ENCODE measurements at places on chromosomes 5 and 9. TPM values are rescaled to one million over a fixed set of nuclear protein-coding genes. Genes with fewer than 3 reads are reported as not detected.

- DNase-seq, result no peak
Observed at GRCh38 chr9:98356326-98356725, 100.9 kb upstream of the TBC1D2 start.

- DNase-seq, result no peak
Observed at GRCh38 chr9:137128862-137129455, 10.0 kb upstream of the GRIN1 start.

Gene SMIM27
- 8.9 TPM for total RNA-seq

GRCh38 chr5:156936972-156937371, 26.1 kb downstream of the TIMD4 start:
- DNase-seq, result no peak

Gene HCN1
- total RNA-seq, result not detected

- no peak for DNase-seq
Observed at GRCh38 chr5:68392617-68393016, 177.1 kb downstream of the PIK3R1 start.

- DNase-seq, result no peak
Observed at GRCh38 chr5:123813937-123814624, 302.1 kb downstream of the CSNK1G3 start.

DNA sequence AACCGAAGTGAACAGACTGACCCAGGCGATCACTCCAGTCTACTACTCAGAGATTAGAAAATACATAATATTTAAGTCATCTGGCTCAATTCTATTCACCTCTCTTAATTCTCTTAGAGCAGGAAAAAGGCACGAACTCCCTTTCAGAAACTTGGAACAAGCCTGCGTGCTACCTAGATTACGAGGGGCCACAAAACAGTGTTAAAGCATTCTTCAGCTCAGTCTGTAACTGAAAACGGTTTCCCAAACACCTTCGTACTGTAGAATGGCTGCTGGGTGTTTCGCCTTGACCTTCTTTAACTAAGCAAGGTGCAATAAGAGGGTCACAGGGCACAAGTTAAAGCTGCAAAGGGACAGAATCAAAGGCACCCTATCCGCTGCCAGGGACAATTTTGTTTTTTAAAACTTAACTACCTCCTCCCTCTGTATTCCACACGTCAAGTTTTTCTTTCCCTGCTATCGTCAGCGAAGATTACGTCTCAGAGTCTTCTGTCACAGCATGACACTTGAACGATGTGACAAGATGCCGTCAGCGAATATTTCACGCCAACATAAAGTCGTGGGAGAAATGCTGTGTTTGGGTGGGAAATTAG, 687 bp downstream of the LYSMD3 start:
- peak; percentile 58 for DNase-seq

- DNase-seq, result no peak
Observed at GRCh38 chr5:141493500-141494422, 4.9 kb downstream of the PCDHGC5 start.

DNA sequence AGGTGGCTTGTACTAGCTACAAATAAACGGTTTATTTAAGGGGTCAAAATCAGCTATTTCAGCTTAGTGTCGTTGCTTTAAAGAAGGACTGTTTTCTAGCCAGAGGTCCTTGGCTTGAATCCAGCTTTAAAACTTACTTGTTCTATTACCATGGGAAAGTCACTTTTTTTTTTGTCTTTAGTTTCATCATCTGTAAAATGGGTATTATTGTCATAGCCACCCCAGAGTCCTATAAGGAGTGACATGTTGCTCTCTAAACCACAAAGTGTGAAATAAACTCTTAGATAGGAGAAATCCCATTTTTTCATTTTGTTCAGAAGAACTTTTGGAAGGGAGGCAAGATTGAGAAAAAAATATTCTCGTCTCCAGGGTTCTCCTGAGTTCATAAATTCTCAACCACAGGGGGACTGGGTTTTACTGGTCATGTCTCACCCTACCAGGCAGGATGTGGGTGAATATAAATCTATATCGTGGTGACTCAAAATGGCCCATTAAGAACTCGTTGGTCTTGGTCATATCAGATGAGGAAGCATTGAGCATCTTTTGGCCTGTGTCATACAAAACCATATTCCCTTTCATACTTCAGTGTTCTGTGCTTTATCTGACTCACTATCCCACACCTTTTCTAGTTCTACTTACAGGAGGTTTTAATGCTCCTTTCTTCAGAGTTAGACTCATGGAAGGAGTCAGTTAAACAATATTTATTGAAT, 202.7 kb upstream of the NR3C1 start:
- no peak for DNase-seq

Gene OBP2B
- total RNA-seq, result not detected

GRCh38 chr5:168366116-168366515, 74.7 kb downstream of the WWC1 start:
- DNase-seq, result no peak

Gene TMEFF1
- 0.83 TPM for total RNA-seq

DNA sequence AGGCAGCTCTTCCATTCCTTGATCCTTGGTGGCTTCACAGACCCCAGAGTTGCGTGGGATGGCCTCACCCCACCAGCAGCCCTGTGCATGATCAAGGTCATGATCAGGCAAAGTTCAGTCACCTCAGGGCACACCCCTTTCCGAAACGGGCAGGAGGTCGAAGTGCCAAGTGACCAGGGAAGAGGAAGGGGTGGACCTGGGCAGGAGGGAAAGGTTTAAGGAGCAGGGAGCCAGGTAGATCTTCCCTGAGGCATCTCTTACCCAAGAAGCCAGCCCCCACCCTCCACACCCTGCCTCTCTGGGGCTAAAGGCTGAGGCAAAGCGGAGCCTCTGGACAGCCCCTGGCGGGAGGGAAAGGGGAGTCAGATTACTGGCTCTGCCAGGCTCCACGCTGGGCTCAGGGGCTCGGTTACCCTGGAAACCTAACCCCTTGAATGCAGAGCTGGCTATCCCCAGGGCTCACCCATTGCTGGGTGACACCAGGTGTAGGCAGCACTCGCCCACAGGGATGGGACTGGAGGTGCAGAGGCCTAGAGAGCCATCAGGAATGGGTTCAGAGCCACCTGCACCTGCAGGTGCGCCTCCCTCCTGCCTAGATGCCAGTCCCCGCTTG, 3.6 kb downstream of the MGAT4B start:
- DNase-seq, result no peak

Gene CARTPT
- not detected for total RNA-seq

- no peak for DNase-seq
Observed at GRCh38 chr5:55903121-55903701, 52.1 kb downstream of the IL31RA start.

GRCh38 chr5:2014058-2014610, 131.4 kb upstream of the IRX4 start:
- DNase-seq, result no peak

DNA sequence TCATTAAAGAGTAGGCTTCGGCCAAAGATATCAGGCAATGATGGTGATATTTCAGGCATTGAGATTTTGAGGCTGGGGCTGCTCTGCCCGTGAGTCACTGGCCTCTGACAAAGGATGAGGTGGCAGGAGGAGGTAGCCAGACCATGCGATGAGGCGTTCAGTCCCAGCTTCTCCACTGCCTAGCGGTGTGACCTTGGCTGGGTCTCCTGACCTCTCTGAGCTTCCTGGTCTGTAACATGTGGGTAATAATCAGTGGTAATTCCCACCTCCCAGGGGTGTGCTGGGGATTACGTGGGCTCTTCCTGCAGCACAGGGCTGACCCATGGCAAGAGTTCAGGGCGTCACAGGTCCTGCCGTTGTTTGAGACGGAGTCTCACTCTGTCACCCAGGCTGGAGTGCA, 73.2 kb upstream of the RAPGEF1 start:
- DNase-seq, result no peak

DNA sequence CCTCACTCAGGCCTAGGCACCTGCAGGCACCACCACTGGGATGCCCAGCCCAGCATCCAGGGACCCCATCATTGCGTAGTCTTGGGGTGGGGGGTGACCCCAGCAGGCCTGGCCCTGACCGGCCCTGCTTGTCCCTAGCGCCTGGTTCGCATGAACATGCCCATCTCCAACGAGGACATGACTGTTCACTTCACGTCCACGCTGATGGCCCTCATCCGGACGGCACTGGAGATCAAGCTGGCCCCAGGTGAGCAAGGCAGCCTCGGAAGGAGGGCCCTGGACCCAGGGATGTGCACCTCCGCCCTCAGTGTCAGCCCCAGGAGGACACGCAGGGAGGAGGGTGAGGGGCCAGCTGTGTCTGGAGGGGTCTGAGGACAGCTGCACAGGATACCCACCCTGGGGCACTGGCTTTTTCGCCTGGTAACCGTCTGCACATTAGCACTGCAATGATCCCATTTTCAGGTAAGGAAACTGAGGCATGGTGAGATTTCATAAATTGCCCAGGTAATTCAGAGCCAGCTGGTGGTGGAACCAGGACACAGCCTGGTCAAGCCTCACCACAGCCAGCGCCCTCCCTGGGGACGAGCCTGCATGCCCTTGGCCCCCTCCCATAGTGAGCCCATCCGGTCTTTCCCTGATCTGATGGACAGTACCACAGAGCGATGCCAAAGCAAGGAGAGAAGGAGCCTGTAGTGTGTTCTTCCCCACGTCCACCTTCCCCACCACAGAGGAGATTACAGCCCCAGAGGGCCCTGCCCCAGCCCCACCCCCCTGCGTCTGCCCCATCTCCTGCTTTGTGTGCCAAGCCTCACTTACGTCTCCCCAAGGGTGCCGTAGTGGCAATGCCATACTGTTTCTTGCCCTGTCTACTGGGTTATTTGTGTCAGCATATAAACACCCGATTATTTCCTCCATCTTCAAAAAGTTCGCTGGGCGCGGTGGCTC, 228.3 kb downstream of the CACNA1B start:
- DNase-seq, result no peak

DNA sequence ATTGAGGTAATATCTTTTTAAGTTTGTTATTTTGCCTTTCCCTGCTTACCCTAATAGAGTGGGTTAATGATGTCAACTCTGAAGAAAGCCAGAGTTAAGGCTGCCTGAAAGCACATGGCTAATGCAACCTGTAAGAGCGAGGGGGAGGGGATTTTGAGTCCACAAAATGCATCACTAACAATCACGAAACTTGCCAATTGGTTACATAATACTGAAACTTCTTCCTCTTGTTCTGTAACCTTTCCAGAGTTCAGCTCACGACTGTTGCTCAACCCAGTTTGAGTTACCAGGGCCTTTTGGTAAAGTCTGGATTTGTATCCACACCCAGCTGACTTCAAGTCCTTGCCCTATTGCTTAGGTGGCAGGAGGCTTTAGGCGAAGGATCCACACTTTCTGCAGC, 308.8 kb downstream of the EFNA5 start:
- DNase-seq, result no peak

GRCh38 chr5:87268126-87268969, 665 bp downstream of the RASA1 start:
- DNase-seq, result peak; percentile 53

Gene BRD3
- total RNA-seq, result 37.1 TPM

DNA sequence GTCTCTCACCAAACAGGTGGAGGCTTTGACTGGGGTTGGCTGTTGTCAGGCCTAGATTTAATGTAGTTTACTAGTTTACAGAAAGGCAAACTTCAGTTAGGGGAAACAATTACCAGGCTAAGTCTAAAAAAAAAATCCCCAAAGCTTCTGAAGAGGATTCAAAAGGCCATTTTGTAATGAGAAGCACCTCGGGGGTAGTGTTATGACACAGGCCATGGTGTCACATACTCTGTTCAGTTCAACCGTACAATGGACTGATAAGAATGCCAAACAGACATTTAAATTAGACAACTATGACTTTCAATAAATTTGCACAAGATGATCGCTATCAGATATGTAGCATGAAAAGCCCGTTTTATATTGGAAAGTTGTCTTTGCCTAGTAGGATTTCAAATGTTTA, 120.1 kb upstream of the PCA3 start:
- no peak for DNase-seq

DNA sequence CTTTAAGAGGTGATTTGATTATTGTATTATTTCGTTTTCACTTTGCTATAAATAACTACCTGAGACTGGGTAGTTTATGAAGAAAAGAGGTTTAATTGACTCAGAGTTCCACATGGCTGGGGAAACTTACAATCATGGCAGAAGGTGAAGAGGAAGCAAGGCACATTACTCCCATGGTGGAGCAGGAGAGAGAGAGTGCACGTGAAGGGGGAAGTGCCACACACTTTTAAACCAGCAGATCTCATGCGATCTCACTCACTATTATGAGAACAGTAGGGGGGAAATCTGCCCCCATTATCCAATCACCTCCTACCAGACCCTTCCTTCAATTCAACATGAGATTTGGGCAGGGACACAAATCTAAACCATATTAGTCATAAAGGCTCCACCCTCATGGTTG, 36.1 kb upstream of the NDFIP1 start:
- no peak for DNase-seq

GRCh38 chr5:28046596-28046995, 1008.2 kb upstream of the CDH9 start:
- no peak for DNase-seq

- DNase-seq, result peak; percentile 14
Observed at GRCh38 chr5:80308526-80308925, 11.3 kb upstream of the SPZ1 start.

GRCh38 chr5:8299716-8300115, 430.8 kb downstream of the MTRR start:
- no peak for DNase-seq

Gene CNTLN
- 0.04 TPM for total RNA-seq

GRCh38 chr9:120857481-120857880, 14.8 kb upstream of the PSMD5 start:
- DNase-seq, result no peak

DNA sequence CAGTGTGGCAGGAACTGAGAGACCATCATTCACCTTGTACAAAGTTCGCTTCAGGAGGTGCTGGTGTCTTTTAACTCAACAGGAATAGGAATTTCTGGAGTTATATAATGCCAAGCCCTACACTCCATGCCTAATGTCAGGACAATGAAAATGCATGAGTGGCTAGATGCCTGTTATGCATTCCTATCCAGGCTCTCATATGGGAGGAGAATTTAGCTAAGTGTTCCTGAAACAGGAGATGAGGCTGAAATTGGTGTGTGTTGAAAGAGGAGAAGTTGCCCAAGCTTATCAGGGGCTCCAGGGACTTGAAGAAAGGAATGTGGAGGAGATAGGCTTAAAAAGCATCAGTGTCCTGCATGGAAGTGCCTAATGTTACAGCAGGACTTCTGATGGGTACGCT, 26.8 kb upstream of the PRUNE2 start:
- no peak for DNase-seq

GRCh38 chr9:86241216-86241615, 18.2 kb downstream of the C9orf153 start:
- DNase-seq, result no peak
